ENCODE measurements at places on chromosomes 4 and X. TPM values are rescaled to one million over a fixed set of nuclear protein-coding genes. Genes with fewer than 3 reads are reported as not detected.

- no peak for DNase-seq
These were observed 172.3 kb downstream of the SHROOM3 start for GRCh38 chr4:76607266-76607799.

DNA sequence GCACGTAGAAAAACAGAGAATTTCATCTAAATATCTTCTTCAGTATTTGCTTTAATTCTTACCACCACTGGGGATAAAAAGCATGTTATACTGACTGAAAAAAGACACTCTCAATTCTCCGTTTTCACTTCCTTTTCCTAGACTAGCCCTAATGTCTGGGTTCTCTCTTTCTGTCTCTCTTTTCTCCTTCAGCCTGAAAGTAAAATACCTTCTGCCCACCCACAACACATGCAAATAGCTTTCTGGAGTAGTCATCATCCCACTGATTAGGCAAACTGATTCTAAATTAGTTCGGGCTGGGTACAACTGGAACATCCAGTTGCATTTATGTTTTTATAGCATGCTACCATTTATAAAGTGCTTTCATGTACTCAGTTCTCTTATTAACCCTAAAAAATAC is 142.4 kb upstream of the ANKRD50 start:
- DNase-seq = no peak

GRCh38 chr4:16171831-16172230 is 54.4 kb downstream of the TAPT1 start:
- DNase-seq = no peak

Gene GUCY2F
- not detected for total RNA-seq

Gene TRIML1
- total RNA-seq = not detected

Gene ETFDH
- 154 TPM for total RNA-seq

Gene TMPRSS11B
- not detected for total RNA-seq
